Stimulated activated CD4-positive, alpha-beta T cell treated with anti-CD3 and anti-CD28 coated beads, Interleukin-4, amount 100 ng/mL, for 1 hour (primary cell): ENCODE measurements at places on chromosomes 1 and 21.

GRCh38 chr1:39631361-39632322, 7.8 kb downstream of the HEYL start:
- no peak for DNase-seq

GRCh38 chr1:70224954-70225353, 3.8 kb downstream of the SRSF11 start:
- DNase-seq = no peak

GRCh38 chr1:160748878-160749269, 9.8 kb downstream of the SLAMF7 start:
- no peak for DNase-seq

DNA sequence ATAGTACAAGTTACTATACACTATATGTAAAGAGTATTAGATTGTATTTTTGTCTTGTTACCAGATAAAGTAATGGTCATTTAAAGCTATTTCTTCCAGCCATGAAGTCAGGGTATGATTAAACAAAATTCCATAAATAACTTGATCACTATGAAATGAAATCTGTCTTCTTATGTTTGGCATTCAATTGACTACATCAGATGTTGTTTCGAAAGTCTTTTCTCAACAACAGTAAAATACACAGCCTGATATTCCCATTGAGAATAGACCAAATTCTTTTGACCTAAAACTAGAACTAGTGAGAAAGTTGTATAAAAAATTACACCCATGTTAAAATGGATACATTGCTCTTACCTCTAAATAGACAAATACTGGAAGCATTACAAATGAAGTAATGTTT, 134.6 kb upstream of the ADAMTS5 start:
- no peak for DNase-seq

- no peak for DNase-seq
These were observed 88.9 kb upstream of the PPP2R5A start for GRCh38 chr1:212196355-212196754.

- no peak for DNase-seq
These were observed 74.7 kb upstream of the TLR5 start for GRCh38 chr1:223217781-223218180.

- no peak for DNase-seq
These were observed 656.1 kb upstream of the NEGR1 start for GRCh38 chr1:72938408-72938807.
